HL-60 (cell line): ENCODE measurements at places on chromosomes 11 and 22.

- DNase-seq: no peak
Measured at GRCh38 chr11:69509381-69509780, 27.9 kb downstream of the LINC01488 start.

DNA sequence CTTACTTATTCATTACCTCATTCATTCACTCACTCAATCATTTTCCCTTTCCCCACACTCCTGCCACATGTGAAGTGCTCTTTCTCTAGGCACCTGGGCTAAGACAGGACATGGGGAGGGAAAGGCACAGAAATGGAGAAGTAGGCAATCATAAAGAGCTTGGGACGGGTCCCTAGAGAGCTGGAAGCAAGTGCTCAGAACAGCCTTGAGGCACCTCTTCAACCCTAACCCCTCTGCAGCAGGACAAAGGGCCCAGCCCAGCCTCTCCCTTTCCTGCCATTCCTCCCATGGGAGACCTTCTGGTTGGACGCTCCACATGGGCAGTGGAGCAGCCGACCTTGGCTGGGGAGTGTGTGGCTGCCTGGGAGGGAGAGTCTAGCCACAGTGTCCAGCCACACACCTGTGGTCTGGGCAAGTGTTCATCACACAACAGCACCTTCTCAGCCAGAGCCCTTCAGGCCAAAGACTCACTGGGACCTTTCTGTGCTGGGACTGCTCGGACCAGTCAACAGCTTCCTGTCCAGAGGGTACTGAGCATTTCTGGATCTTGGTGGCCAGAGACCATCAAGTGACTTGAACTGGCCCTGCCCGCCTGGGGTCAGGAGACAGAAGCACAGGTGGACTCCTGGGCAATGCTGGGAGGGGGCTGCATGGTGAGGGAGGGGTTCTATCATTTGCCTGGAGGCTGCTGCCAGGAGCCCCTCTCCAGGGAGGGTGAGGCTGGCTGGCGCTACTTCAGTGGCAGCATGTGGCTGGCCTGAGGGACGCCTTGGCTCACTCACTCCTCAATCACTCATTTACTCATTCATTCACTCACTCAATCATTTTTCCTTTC lies 1.0 kb upstream of the MUC5AC start:
- no peak for DNase-seq

DNA sequence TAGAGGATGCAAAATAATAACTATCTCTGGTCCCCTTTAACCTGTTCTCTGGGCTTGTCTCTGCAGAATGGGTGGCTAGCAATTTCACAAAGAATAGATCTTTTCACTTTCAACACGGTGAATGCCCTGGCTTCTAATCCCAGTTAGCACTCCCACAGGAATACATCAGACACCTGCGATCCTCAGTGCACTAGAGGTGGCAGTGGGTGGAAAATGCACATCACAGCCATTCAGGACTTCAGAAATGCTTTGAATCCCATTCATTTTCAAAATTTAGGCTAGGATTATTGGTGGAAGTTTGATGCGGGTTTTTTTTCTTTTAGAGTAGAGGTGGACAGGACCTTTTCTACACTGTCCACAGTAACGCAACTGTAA lies 55.1 kb downstream of the OPCML start:
- DNase-seq: no peak

- DNase-seq: no peak
Measured at GRCh38 chr22:43370036-43370435, 26.9 kb upstream of the SCUBE1 start.

- DNase-seq: no peak
Measured at GRCh38 chr22:30089655-30089974, 9.4 kb downstream of the HORMAD2 start.

DNA sequence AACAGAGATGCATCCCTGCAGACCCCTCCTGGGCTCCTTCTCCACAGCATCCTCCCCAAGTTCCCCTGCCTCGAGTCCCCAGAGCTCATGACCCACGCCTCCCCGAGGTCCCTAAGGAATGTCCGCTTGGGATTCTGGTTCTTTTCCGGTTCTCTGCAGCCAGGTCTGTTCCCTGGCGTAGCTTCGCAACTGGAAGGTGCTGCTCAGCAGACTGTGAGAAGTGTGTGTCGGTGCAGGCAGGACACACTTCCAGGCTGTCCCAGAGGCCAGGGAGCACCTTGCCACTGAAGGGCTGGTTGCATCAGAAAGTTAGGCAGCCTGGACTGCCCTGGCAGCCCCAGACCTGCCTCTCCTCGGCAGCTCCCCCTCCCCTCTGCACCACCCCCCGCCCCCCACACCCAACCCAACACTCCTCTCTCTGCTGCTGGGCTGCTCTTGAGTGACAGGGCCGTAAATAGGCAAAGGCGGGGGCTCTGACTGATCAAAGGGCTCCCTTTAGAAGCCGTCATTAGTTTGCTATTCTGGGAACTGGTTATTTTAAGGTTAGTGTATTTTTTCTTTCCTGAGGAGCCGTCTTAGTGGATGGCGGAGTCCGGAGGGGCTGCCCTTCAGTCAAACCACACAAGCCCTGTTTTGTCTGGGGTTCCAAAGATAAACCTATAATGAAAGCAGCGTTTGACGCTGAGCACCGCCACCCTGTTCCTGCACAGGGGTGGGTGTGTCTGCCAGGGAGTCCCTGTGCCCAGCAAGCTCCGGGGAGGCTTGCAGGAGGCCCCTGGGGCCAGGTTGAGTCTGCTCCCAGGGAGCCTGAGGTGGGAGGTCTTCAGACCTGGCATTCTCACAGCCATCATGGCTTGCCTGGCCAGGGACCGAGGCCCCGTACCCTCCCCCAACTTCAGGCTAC lies 88.6 kb upstream of the KCNQ1OT1 start:
- no peak for DNase-seq

DNA sequence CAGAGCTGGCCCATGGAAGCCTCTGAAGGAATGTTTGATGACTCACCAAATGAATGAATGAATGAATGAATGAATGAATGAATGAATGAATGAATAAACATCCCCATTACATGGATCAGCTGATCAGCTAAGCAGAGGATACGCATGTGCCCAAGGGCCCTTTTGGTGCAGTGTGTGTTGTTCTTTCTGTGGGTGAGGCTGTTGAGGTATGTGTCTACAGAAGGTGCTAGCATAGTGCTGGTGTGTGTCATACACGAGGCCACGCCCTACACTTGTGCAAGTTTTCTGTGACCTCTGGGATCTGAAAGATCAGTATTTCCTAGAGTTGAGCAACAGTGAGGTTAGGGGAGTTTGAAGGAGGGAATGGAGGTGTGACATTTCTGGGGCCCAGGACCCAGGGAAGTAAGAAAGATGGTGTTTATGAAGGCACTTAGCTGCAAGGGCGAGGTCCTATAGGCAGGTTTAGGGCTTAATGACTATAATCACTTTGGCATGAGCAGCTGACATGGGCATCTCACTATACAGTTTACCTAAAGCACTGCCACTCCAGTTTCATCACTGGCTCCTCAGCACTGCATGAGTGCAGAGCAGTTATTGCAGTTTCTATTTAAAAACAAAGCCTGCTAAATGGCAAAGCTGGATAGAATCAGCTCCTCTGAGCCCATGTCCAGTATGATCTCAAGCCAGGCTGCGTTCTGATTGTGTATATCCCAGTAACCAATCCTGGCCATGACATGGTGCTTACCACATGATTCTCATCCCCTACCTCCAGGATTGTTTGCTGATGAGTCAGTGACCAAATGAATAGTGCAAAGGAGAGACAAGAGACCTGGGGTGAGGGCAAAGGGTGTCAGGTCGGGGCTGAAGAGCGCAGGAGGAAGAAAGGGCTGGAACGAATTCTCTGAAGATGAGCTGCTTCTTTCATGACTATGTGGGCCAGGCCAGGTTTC lies 36.4 kb upstream of the E2F8 start:
- DNase-seq: peak; percentile 65

GRCh38 chr22:25362883-25363240 lies 143.4 kb downstream of the CRYBB2 start:
- DNase-seq: no peak

GRCh38 chr22:17890892-17891291 lies 116.6 kb upstream of the BID start:
- DNase-seq: no peak

GRCh38 chr11:63937713-63938478 lies 906 bp upstream of the NAA40 start:
- no peak for DNase-seq

- DNase-seq: no peak
Measured at GRCh38 chr11:73416786-73417185, 40.6 kb downstream of the RELT start.

DNA sequence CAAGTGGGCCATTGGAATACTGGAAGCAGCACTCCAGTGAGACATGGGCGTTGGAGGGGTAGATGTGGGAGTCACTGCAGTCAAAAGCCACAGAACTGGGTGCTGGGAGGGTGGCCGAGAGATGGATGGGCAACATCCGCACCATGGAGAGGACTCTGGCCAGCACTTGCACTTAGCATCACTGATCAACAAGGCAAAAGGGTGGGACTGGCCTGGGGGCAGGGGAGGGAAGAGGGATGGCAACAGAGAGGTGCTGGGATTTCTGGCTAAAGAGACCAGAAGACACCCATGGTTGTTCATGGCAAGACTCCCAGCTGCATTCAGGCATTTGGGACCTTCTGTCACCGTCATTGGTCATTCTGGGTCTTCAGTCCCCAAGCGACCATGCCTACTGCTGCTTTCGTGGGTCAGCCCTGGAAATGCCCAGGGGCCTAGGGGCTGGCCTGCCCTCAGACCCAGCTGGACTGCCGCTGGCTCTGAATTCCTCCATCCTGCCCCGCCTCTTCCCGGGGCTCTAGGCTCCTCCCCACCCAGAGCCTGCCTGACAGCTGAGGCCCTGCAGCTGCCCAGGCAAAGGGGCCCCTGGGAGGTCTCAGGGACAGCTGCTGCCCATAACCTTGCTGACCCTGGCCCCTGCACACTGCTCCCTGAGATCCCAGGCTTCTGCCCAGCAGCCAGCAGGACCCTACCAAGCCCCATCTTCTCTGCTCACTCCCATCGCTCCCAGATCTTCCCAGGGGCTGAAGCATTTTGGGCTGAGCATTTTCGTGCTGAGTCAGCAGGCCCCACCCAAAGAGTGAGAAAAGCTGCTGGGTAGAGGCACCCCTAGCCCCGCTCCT lies 13.0 kb upstream of the CDC42EP2 start:
- DNase-seq: no peak

- DNase-seq: no peak
Measured at GRCh38 chr11:91435694-91436395, 788.8 kb upstream of the FAT3 start.

DNA sequence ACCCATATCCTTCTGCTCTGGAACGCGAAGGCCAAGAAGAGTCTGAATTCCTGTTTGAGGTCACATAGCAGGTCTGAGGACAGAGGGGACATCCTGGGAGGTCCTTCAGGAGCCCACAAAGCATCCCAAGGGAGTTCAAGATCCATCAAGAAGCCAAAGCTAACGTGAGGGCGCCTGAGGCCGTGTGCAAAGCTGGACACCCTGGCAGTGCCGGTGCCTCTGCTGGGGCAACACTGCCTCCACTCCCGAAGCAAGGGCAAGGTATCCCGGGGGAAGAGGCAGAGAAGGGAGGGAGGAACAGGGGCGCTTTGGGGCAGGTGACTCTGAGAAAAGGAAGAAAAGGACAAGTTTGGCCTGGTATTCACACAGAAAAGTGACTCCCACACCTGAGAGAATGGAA lies 50.3 kb upstream of the CDON start:
- DNase-seq: no peak

DNA sequence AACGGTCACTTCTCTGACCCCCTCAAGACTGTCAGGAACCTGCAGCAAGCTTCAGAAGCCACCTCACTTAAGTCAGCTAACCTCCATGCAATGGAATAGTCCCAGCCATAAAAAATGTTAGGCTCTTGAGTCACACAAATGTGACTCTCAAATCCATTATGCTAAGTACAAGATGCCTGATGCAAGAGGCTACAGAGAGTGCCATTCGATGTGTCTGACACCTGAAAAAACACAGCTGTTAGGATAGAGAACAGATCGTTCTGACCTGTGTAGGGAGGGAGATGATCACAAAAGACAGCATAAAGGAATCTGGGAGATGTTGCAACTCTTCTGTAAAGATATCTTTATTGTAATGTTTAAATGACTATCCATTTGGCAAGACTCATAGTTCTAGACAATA lies 712.4 kb downstream of the TBC1D22A start:
- no peak for DNase-seq

DNA sequence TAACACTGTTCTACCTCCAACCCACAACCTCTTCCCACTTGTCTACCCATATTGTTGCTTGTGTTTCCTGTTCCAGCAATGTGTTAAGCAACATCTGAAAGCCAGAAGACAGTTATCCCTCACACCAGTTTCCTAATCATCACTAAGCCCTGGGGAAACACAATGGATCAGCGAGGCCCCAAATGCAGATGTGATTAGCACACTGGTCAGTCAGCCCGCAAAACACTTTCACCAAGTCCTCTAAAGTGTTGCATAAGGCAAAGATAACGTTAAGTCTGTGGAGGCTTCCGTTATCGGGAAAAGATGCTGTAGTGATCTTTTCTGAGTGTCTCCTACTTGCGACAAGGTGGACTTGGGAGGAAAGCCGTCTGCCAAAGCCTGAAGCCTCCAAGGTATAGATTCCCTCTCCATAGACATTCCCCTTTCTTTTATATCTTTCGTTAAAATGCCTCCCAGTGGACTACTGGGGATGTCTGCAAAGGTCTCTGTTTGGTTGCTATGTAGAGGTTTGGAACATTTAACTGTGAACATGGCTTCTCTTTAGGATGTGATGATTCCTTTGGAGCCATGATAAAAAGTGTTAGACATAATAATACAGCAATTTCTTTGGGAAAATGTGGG lies at the start of gene MS4A3:
MS4A3 (plus strand) TSS at position 317 of the 621 bp plus-strand sequence. CDS start 4,496 bp downstream, outside the sequence.
- DNase-seq: peak; percentile 96

DNA sequence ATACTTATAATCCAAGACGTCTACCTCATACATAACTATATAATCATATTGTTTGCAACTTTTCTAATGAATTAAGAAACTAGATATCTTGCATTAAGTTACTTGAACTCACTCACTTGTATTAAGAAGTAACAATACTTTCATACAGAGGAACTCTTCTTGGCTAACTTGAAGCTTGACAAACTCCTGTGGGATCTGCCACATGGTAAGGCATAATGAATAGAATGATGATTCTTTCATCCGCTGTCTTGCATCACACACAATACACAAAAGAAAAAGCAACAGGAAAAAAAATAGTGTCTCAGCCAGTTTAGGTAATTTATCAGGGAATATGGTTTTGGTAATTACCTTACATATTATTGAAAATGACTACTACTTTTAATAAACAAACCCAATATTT lies 79.8 kb downstream of the PGR start:
- DNase-seq: no peak

GRCh38 chr11:128916681-128917080 lies 25.5 kb downstream of the KCNJ5 start:
- DNase-seq: no peak

GRCh38 chr11:121723246-121723741 lies 270.5 kb upstream of the SORL1-AS1 start:
- DNase-seq: no peak

GRCh38 chr11:95897731-95898130 lies 26.2 kb downstream of the MTMR2 start:
- no peak for DNase-seq

GRCh38 chr11:1560649-1561251 lies 11.3 kb downstream of the DUSP8 start:
- DNase-seq: no peak
